ENCODE measurements at places on chromosomes 11 and 22.

GRCh38 chr11:94519478-94520084 lies 7.3 kb downstream of the C11orf97 start:
- no peak for DNase-seq

- no peak for DNase-seq
Observed at GRCh38 chr11:9956483-9956882, 292.6 kb downstream of the SWAP70 start.

- DNase-seq: no peak
Observed at GRCh38 chr11:2910401-2910955, 18.7 kb downstream of the PHLDA2 start.

GRCh38 chr11:126194121-126194543 lies 17.3 kb downstream of the RPUSD4 start:
- DNase-seq: no peak

- DNase-seq: no peak
Observed at GRCh38 chr11:86431258-86431657, 56.6 kb downstream of the CCDC81 start.

DNA sequence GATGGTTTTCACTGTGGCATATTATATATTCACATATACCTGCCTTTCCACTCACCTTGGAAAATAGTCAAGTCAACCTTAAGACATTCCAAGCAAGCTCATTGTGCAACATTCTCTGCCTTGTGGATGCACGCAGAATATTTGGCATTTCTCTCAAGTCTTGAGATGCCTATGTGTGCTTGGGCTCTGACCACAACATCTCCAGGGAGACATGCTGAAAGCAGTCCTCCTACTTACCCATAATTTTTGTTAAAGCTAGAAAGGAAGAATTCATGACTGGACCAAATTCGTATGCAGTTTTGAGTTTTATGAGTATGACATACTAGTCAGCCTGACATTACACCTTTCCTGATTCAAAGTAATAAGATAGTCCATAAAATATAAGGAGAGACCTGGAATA lies 684.0 kb downstream of the OPCML start:
- DNase-seq: no peak

- no peak for DNase-seq
Observed at GRCh38 chr11:7964261-7964660, 986 bp downstream of the NLRP10 start.

- no peak for DNase-seq
Observed at GRCh38 chr11:133661846-133662245, 129.5 kb upstream of the OPCML start.

GRCh38 chr22:20386972-20387371 lies 7.0 kb upstream of the ZNF74 start:
- no peak for DNase-seq

- no peak for DNase-seq
Observed at GRCh38 chr11:78248191-78248590, 59.5 kb downstream of the USP35 start.

- DNase-seq: no peak
Observed at GRCh38 chr22:28771195-28771791, 1.2 kb upstream of the CCDC117 start.

GRCh38 chr11:72763823-72764222 lies 11.6 kb upstream of the ARAP1 start:
- DNase-seq: no peak

DNA sequence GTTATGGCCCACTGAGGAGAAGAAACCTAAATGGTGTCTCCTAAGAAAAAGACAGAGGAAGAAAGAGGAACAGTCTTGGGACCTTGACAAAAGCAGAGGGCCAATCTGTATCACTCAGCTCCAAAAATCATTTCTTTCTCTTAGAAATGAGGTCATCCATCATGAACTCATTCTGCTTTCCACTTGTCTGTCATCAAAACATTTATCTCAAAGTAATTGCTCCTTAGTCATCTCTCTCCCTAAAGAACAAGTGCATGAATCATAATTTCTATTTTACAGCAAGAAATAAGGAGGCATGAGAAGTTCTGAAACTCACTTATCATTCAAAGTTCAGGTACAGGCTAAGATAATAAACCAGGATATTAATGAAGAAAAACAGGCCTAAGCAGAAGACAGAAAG lies 375.6 kb downstream of the KCNA4 start:
- no peak for DNase-seq

GRCh38 chr11:62088331-62088933 lies 35.4 kb upstream of the INCENP start:
- no peak for DNase-seq

DNA sequence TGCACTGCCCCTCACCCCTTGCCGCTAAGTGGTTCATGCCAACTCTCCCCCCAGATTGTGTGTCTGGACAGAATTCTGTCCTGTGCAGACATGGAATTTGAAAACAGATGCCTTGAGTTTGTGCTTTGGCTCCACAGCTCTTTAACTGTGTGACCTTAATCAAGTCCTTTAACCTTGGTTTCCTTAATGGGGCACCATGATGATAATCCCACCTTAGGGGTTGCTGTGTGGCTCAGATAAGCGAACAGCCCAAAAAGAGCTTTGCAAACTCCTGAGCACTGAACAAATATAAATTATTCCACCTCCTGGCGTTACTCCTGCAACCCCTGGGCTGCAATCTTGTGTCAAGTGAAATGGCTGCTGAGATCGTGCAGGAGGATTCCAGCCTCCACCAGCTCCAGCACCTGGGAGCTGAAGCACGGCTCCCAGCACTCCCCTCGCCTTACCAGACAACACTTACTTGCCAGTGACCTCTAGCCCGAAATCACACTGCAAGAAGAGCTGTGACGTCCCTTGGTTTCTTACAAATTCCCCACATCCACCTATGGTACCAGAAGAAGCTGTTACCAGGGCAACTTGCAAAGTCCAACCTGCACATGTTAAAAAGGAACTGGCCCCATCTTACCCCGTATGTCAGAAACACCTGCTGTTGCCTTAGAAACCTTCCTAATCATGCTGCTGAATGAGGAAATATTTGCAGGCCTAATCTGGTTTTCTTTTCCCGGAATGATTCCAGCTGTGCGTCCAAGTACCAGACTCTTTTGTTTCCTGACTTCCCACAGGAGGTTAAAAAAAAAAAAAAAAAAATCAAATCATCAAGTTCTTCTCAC lies 13.2 kb downstream of the VPS37C start:
- no peak for DNase-seq

All from esophagus squamous epithelium (tissue), 5 donors.